ENCODE measurements at places on chromosomes 7 and 10. TPM values are rescaled to one million over a fixed set of nuclear protein-coding genes. Genes with fewer than 3 reads are reported as not detected.

Gene CHST15
- total RNA-seq = 43.3 TPM

Gene NUDT13
- 3.5 TPM for total RNA-seq

Gene GHRHR
- not detected for total RNA-seq

Gene GPR146
- total RNA-seq = 10.1 TPM

Gene FKBP6
- total RNA-seq = not detected

Gene TEX36
- not detected for total RNA-seq

Gene SGCE
- 0.16 TPM for total RNA-seq
